Vein endothelial cell (primary cell): ENCODE measurements at places on chromosomes 16 and 17. TPM values are rescaled to one million over a fixed set of nuclear protein-coding genes. Genes with fewer than 3 reads are reported as not detected.

The TSPOAP1 gene
- total RNA-seq, result not detected in 2 replicates

The EME1 gene
- total RNA-seq, result 2.3 and 3.3 TPM in 2 replicates

The FTSJ3 gene
- total RNA-seq, result 58.8 and 59.1 TPM in 2 replicates

The FAM117A gene
- 7.6 and 16.7 TPM in 2 replicates for total RNA-seq

The CES5A gene
- total RNA-seq, result not detected in 2 replicates

The ALDH3A2 gene
- total RNA-seq, result 31.2 and 32.3 TPM in 2 replicates
